Esophagus muscularis mucosa (tissue), 4 donors: ENCODE measurements at places on chromosomes 2 and 18.

- peaks cover 21% of the 10 kb centered on the region for H3K4me1 ChIP-seq
- no peaks in the 10 kb centered on the region for H3K36me3 ChIP-seq
- no peak overlapping the region for H3K4me3 ChIP-seq
- H3K27ac ChIP-seq: no peak overlapping the region
- no peaks in the 10 kb centered on the region for H3K27me3 ChIP-seq
- no peak for DNase-seq
Measured at GRCh38 chr18:60018618-60019462, 119.0 kb downstream of the PMAIP1 start.

GRCh38 chr2:158546412-158547144 lies 89.8 kb downstream of the PKP4 start:
- DNase-seq: no peak
- peaks cover 5% of the 10 kb centered on the region for H3K36me3 ChIP-seq
- no peak overlapping the region for H3K27ac ChIP-seq
- H3K4me3 ChIP-seq: no peak overlapping the region
- peaks cover 5% of the 10 kb centered on the region for H3K4me1 ChIP-seq
- no peaks in the 10 kb centered on the region for H3K27me3 ChIP-seq

GRCh38 chr2:229269146-229269545 lies 1.9 kb downstream of the PID1 start:
- no peaks in the 10 kb centered on the region for H3K36me3 ChIP-seq
- peak overlapping the region; percentile 65 for H3K4me3 ChIP-seq
- DNase-seq: no peak
- peaks cover 17% of the 10 kb centered on the region for H3K4me1 ChIP-seq
- peak overlapping the region; percentile 75 for H3K27ac ChIP-seq
- no peaks in the 10 kb centered on the region for H3K27me3 ChIP-seq

GRCh38 chr18:8091035-8091434 lies 518.2 kb upstream of the RAB12 start:
- no peak overlapping the region for H3K27ac ChIP-seq
- H3K4me3 ChIP-seq: no peak overlapping the region
- no peaks in the 10 kb centered on the region for H3K4me1 ChIP-seq
- H3K27me3 ChIP-seq: no peaks in the 10 kb centered on the region
- H3K36me3 ChIP-seq: no peaks in the 10 kb centered on the region

DNA sequence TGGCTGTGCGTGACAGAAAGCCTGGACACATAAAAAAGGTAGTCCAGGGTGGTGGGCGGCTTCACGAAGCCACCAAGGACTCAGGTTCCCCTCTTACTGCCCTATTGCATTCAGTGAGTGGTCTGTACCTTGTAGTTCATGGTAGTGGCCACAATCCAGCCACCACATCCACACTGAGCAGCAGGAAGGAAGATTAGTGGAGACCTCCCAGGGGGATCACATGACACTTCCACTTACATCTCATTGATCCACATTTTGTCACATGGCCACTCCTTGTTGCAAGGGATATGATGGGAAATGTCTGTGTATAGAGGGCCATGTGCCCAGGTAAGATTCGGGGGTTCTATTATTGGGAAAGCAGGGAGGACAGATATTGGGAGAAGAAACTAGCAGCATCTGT lies 13.7 kb downstream of the IL1R2 start:
- DNase-seq: no peak
- H3K4me3 ChIP-seq: no peak overlapping the region

DNA sequence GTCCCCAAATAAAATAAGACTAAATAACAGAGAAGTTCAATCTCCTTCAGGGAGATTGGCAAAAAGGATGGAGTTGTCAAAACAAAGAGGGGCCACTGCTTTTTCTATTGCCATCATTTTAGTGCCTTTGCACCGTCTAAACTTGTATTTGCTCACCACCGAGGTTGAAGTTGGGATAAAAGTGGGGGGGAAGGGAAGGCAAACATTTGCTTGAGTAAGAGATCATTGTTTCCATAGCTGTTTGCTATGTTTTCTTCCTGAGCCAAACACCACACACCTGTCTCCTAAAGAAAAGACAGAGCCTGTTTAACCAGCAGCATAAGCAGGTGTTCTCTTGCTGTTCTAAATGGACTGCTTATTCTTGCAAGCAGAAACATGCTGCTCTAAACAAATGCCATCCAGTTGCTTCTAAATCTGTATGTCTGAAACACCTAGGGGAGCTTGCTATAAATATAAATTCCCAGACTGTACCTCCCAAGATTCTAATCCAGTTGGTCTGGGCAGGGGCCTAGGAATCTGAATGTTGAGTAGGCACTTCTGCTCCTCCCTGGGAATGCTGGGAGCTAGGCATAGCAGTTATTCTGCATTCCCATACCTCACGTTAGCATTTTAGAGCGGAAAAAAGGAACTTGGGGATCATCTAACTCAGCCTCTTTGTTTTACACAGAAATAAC lies 179.4 kb upstream of the ARL4C start:
- no peaks in the 10 kb centered on the region for H3K27me3 ChIP-seq
- H3K4me3 ChIP-seq: no peak overlapping the region
- H3K27ac ChIP-seq: no peak overlapping the region
- DNase-seq: peak; percentile 66
- no peaks in the 10 kb centered on the region for H3K36me3 ChIP-seq

- no peaks in the 10 kb centered on the region for H3K27me3 ChIP-seq
- peaks cover 27% of the 10 kb centered on the region for H3K4me1 ChIP-seq
- no peaks in the 10 kb centered on the region for H3K36me3 ChIP-seq
- peak overlapping the region; percentile 63 for H3K27ac ChIP-seq
- DNase-seq: no peak
Measured at GRCh38 chr2:203361922-203362321, 33.7 kb downstream of the ABI2 start.

DNA sequence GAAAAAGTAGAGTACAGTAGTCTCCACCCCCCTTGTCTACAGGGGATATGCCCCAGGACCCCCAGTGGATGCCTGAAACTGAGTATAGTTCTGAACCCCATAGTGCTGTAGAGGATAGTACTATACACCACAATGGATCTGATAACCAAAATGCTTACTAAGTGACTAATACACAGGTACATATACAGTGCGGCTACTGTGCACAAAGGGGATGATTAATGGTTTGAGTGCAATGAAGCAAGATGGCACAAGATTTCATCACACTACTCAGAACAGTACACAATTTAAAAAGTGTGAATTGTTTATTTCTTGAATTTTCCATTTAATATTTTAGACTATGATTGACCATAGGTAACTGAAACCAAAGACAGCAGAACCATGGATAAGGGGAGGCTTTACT lies 446.9 kb upstream of the NRP2 start:
- no peak overlapping the region for H3K4me3 ChIP-seq
- no peaks in the 10 kb centered on the region for H3K4me1 ChIP-seq
- H3K36me3 ChIP-seq: no peaks in the 10 kb centered on the region
- H3K27me3 ChIP-seq: no peaks in the 10 kb centered on the region
- no peak overlapping the region for H3K27ac ChIP-seq

DNA sequence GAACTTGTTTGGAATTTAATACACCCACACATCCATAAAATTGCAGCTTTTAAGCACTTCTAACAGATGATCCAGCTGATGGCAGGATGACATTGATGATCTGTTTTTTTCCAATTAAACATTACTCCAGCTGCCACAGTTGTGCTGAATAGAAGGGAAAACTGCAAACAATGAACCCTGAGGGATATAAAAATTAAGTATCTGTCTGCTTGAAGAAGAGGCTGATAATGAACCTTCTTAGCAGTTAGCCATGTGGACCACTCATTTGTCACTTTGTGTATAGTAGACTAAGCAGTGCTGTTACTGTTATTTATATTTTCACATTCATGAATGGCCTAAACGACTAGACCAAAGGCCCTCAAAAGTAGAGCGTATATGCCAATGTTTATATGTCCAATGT lies 1201.0 kb upstream of the LRRTM1 start:
- H3K27me3 ChIP-seq: no peaks in the 10 kb centered on the region
- H3K27ac ChIP-seq: no peak overlapping the region
- no peak for DNase-seq
- no peaks in the 10 kb centered on the region for H3K36me3 ChIP-seq
- H3K4me3 ChIP-seq: no peak overlapping the region
